ENCODE measurements at places on chromosomes 3 and 15. TPM values are rescaled to one million over a fixed set of nuclear protein-coding genes. Genes with fewer than 3 reads are reported as not detected.

The SMCO1 gene
- not detected for total RNA-seq

The ZFYVE19 gene
- 29.3 TPM for total RNA-seq

The EAF2 gene
- 2.9 TPM for total RNA-seq

The IGDCC3 gene
- total RNA-seq, result not detected

The PLA2G4D gene
- total RNA-seq, result not detected

The SLC28A2 gene
- total RNA-seq, result 2.3 TPM

The GALNT15 gene
- total RNA-seq, result 21.8 TPM

The SCN5A gene
- 0.26 TPM for total RNA-seq

The CCR3 gene
- not detected for total RNA-seq

The OR5K2 gene
- not detected for total RNA-seq

The HTR3E gene
- not detected for total RNA-seq

- no peak for DNase-seq
- H3K4me1 ChIP-seq, result peaks cover 19% of the 10 kb centered on the region
- H3K36me3 ChIP-seq, result no peaks in the 10 kb centered on the region
Observed at GRCh38 chr3:50150863-50151686, 4.0 kb upstream of the SEMA3F start.

DNA sequence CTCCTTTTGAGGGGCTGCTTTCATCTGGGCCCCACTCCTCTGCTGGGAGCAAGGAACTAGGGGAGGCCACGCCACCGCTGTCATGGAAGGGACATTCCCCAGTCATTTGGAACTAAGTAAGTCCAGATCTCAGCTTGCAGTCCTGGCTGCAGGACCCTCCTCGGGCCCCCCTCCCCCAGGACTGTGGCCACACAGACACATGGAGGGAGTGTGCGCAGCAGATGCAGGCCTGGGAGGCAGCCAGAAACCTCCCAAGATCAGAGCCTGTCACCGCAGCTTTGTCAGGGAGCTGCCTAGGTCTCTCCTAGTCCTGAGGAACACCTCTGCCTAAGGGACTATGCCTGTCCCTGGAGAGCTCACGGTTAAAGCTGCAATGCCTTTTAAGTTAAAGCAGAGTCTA is 7.3 kb upstream of the SEMA3F start:
- H3K27ac ChIP-seq, result no peak overlapping the region
- H3K27me3 ChIP-seq, result no peaks in the 10 kb centered on the region
- peaks cover 5% of the 10 kb centered on the region for H3K4me1 ChIP-seq
- no peak for DNase-seq

DNA sequence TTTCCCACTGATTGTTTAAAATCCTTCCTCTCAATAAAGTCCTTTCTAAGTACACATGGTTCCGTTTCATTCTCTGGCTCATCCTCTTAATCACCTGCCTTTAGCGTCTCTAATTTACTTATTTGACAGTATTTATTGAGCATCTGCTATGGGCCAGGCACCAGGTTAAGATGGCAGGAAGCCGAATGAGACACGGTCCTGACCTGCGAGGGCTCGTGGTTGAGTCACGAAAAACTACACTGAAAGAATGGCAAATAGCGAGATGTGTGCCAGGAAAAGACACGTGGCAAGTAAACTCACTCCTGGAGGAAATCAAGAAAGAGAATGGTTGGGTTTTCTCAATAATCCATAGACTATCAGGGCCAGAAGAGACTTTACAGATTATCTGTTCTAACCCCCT is 60.9 kb downstream of the HES1 start:
- no peak overlapping the region for H3K4me3 ChIP-seq
- DNase-seq, result no peak
- H3K36me3 ChIP-seq, result no peaks in the 10 kb centered on the region
- H3K27ac ChIP-seq, result no peak overlapping the region
- no peaks in the 10 kb centered on the region for H3K27me3 ChIP-seq

DNA sequence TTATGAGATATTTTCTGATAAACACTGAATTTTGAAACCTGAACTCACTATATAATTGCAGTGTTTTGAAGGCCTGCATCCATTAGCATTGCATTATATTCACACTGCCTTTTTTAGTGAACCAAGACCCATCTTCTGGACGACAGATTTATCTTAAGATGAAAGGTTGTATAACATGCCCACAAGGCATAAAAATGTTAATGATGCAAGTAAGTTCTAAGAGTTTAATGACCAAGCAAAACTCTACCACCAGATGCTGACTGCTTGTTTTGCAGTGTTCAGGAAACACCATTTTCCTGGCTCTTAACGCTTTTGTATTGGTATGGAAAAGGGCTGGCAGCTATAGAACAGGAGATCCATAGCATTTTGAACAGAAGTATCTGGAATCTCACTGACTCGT is 46.1 kb downstream of the USP50 start:
- H3K27ac ChIP-seq, result no peak overlapping the region
- no peak overlapping the region for H3K4me3 ChIP-seq
- H3K36me3 ChIP-seq, result no peaks in the 10 kb centered on the region
- DNase-seq, result no peak

GRCh38 chr15:41231422-41232226 is 556 bp downstream of the CHP1 start:
- DNase-seq, result no peak
- peaks cover 28% of the 10 kb centered on the region for H3K4me1 ChIP-seq

GRCh38 chr3:43858294-43858701 is 167.6 kb downstream of the ABHD5 start:
- no peak overlapping the region for H3K27ac ChIP-seq
- no peak overlapping the region for H3K4me3 ChIP-seq
- no peaks in the 10 kb centered on the region for H3K27me3 ChIP-seq
- no peak for DNase-seq
- no peaks in the 10 kb centered on the region for H3K36me3 ChIP-seq

GRCh38 chr3:107368654-107369398 is 8.4 kb upstream of the CCDC54 start:
- peaks cover 5% of the 10 kb centered on the region for H3K4me1 ChIP-seq
- H3K27me3 ChIP-seq, result no peaks in the 10 kb centered on the region
- H3K27ac ChIP-seq, result no peak overlapping the region
- DNase-seq, result no peak
- no peaks in the 10 kb centered on the region for H3K36me3 ChIP-seq

DNA sequence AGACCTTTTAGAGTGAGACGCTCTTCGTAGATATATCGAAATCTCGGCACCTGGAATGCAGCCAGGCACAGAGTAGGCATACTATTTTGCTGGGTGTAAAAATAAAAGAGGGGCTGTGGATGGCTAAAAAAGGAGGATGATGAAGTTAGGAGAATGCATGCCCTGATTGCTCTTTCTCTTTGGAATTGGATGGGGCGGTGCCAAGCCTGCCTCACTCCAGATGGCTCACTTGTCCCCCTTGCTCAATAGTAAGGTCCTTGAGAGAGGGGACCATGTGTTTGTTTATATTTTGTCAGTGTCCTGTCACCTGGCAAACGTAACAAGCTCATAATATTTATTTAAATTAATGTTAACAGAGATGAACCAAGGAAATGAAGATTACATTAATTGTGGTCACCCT is 33.0 kb downstream of the SNRK start:
- no peak for DNase-seq
- no peak overlapping the region for H3K27ac ChIP-seq
- H3K4me1 ChIP-seq, result peaks cover 55% of the 10 kb centered on the region
- no peaks in the 10 kb centered on the region for H3K36me3 ChIP-seq
- H3K27me3 ChIP-seq, result no peaks in the 10 kb centered on the region
- H3K4me3 ChIP-seq, result no peak overlapping the region

DNA sequence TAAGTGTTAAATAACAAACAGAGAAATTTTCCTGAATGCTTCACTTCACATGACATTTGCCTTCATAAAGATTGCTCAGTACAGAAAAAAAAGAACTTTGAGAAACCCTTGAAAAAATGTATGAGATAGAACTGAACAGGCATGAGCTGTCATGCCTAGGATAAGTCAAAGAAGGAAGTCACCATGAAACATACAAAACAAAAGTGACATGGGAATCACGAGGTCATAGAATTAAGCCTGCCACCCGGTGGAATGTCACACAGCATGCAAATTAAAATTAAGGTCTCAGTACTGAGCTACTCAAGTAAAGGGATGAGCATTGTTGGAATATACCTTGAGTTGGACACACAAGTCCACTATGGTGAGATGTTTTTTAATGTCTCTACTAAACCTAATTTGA is 652.5 kb upstream of the NECTIN3 start:
- H3K36me3 ChIP-seq, result no peaks in the 10 kb centered on the region
- no peak overlapping the region for H3K27ac ChIP-seq
- no peaks in the 10 kb centered on the region for H3K27me3 ChIP-seq
- H3K4me3 ChIP-seq, result no peak overlapping the region
- H3K4me1 ChIP-seq, result peaks cover 1% of the 10 kb centered on the region

DNA sequence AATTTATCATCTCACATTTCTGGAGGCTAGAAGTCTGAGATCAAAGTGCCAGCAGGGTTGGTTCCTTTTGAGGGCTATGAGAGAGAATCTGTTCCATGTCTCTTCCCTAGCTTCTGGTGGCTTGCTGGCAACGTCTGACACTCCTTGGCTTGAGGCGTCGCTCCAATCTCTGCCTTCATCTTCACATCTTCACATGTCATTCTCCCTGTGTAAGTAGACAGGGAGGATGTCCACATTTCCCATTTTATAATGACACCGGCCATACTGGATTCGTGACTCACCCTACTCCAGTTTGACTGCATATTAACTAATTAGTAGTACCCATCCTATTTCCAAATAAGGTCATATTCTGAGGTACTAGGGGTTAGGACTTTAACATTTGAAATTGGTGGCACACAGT is 17.5 kb upstream of the ARHGAP31 start:
- no peak for DNase-seq
- no peaks in the 10 kb centered on the region for H3K27me3 ChIP-seq
- H3K36me3 ChIP-seq, result no peaks in the 10 kb centered on the region
- H3K4me3 ChIP-seq, result no peak overlapping the region
- H3K27ac ChIP-seq, result no peak overlapping the region

DNA sequence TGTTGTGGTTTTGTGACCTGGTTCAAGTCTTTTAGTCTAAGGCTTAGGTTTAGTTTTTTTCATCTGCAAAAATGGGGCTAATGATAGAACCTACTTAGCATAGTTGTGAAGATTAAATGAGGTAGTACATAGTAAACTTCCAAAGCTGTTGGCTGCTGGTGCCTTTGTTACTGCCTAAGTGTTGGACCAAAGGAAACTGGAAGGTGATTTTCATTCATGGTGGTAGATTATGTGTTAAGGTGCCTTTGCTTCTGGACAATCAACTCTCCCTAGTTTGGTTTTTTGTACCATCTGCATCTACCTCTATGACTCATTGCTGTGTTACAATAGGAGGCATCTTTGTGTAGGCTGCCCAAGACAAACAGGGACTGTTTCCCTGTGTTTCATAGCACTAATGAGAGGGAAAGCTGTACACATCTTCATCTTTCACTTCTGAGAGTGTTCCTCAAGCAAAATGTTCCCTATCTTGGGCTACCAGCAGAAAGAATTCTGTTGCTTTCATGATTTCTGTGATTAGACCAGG is 3.2 kb downstream of the MAP2K1 start:
- H3K4me3 ChIP-seq, result no peak overlapping the region
- peaks cover 28% of the 10 kb centered on the region for H3K4me1 ChIP-seq
- H3K36me3 ChIP-seq, result no peaks in the 10 kb centered on the region
- H3K27me3 ChIP-seq, result no peaks in the 10 kb centered on the region
- DNase-seq, result no peak

GRCh38 chr3:185276415-185276814 is 22.6 kb upstream of the EHHADH start:
- no peaks in the 10 kb centered on the region for H3K36me3 ChIP-seq
- no peaks in the 10 kb centered on the region for H3K4me1 ChIP-seq
- no peaks in the 10 kb centered on the region for H3K27me3 ChIP-seq
- H3K27ac ChIP-seq, result no peak overlapping the region
- no peak overlapping the region for H3K4me3 ChIP-seq

DNA sequence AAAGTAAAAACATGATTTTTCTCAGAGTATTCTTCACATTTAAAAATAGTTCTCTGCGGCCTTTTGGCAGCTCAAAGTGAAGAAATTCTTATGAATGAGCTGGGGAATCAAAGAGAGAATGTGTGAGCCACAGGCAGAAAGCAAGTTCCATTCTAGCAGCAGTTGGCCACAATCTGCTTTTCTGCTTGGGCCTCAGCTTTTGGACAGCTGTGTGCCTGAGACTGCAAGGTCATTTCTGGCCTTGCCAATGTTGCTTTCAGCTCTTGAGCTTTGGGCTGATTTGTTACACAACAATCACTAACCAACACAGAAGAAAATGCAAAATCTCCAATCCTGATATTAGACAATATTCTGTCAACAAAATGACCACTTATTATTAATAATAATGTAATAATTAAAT is 14.4 kb upstream of the TM4SF4 start:
- H3K4me3 ChIP-seq, result no peak overlapping the region
- DNase-seq, result peak; percentile 68
- H3K27ac ChIP-seq, result no peak overlapping the region
- H3K36me3 ChIP-seq, result no peaks in the 10 kb centered on the region
- no peaks in the 10 kb centered on the region for H3K27me3 ChIP-seq
- peaks cover 14% of the 10 kb centered on the region for H3K4me1 ChIP-seq

GRCh38 chr3:61030469-61031035 is 220.7 kb downstream of the FHIT start:
- no peaks in the 10 kb centered on the region for H3K27me3 ChIP-seq
- no peaks in the 10 kb centered on the region for H3K36me3 ChIP-seq
- no peaks in the 10 kb centered on the region for H3K4me1 ChIP-seq
- DNase-seq, result no peak
- H3K27ac ChIP-seq, result no peak overlapping the region
- H3K4me3 ChIP-seq, result no peak overlapping the region

GRCh38 chr3:28124882-28125281 is 116.5 kb upstream of the CMC1 start:
- H3K4me1 ChIP-seq, result no peaks in the 10 kb centered on the region
- DNase-seq, result no peak
- H3K27me3 ChIP-seq, result no peaks in the 10 kb centered on the region
- no peaks in the 10 kb centered on the region for H3K36me3 ChIP-seq
- H3K27ac ChIP-seq, result no peak overlapping the region

- H3K27ac ChIP-seq, result no peak overlapping the region
- no peak for DNase-seq
- H3K27me3 ChIP-seq, result no peaks in the 10 kb centered on the region
- H3K4me3 ChIP-seq, result no peak overlapping the region
- H3K36me3 ChIP-seq, result no peaks in the 10 kb centered on the region
Observed at GRCh38 chr3:57706462-57706861, 13.6 kb upstream of the DENND6A start.

DNA sequence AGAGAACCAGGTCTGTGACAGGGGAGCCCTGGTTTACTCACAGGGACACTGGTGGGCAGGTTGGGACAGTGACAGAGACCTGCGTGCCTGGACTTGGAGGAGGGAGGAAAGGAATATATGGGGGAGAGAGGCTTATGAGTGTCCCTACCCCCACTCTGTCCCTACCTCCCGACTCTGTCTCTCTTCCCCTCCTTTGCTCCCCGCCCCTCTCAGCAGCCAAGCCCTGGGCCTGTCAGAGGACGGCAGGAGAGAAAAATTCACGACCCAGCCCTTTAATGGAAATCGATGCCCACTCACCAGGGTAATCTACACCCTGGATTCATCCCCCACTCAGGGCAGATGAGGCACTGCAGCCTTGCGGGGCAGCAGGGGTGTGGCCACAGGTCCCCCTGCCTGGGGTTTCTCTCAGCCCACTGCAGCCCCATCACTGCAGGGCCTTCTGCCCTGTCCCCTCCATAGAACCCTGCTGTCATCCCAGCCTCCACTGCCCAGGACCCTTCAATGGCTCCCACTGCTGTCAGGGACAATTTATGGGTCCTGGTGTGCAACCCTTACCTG is 135.9 kb upstream of the LINGO1 start:
- H3K27ac ChIP-seq, result no peak overlapping the region
- no peak overlapping the region for H3K4me3 ChIP-seq
- H3K4me1 ChIP-seq, result no peaks in the 10 kb centered on the region
- no peak for DNase-seq
- no peaks in the 10 kb centered on the region for H3K27me3 ChIP-seq

- H3K4me1 ChIP-seq, result no peaks in the 10 kb centered on the region
- no peaks in the 10 kb centered on the region for H3K36me3 ChIP-seq
- H3K27me3 ChIP-seq, result no peaks in the 10 kb centered on the region
- no peak overlapping the region for H3K4me3 ChIP-seq
- no peak for DNase-seq
- H3K27ac ChIP-seq, result no peak overlapping the region
Observed at GRCh38 chr15:57762302-57762701, 55.8 kb downstream of the POLR2M start.

All from body of pancreas (tissue), 4 donors.